ENCODE measurements at places on chromosomes 2 and 18.

- no peak for DNase-seq
Measured at GRCh38 chr2:190551928-190552327, 17.4 kb upstream of the NEMP2 start.

GRCh38 chr18:62288665-62289008 lies 36.5 kb upstream of the TNFRSF11A start:
- no peak for DNase-seq

DNA sequence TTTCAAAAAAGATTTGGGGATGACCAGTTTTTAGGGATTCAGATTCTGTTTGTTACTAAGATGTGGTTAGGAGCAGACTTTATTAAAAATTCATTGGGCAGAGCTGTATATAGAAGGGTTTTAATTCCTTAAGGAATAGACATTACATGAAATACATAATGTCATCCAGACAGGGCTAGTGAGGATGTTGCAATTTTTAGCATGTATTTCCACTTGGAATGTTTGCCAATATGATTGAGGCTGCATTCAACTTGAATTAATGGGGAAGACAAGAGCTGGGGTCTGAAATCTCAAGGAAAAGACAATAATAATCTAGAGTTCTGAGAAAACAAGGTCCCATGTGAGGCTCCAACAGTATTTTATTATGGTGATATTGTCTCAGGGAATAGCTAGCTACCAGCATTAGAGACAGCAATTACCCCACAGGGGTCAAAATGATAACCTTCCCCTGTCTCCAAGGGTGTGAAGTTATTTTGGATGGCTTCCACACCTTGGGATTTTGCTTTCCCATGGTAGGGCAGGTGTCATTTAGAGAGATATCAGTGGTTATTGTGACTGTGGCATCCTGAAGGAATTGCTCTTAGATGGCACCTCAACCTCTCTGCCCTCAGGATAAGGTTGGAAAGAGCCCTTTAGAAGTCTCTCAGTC lies 60.2 kb downstream of the VSNL1 start:
- no peak for DNase-seq

GRCh38 chr2:145690183-145690778 lies 1170.4 kb upstream of the ZEB2 start:
- no peak for DNase-seq

- DNase-seq: no peak
Measured at GRCh38 chr2:187057466-187057865, 208.5 kb upstream of the ZSWIM2 start.

DNA sequence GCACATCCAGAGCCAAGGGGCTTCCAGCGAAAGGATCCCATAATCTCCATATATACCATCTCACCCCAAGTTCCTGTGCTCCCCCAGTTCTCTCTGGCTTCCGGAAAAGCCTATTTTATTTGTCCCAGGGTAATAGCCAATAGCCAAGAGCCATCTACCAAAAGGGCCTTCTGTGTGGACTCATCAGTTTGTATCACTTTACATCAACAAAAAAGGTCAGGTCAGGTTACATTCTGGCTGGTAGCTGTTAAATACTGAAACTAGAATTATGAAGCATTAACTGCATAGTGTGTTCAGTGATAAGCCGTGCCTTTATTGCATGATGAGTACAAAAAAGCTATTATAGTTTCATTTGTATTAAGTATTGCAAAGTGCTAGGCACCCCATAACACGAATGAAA lies 223.7 kb downstream of the IRS1 start:
- DNase-seq: no peak

DNA sequence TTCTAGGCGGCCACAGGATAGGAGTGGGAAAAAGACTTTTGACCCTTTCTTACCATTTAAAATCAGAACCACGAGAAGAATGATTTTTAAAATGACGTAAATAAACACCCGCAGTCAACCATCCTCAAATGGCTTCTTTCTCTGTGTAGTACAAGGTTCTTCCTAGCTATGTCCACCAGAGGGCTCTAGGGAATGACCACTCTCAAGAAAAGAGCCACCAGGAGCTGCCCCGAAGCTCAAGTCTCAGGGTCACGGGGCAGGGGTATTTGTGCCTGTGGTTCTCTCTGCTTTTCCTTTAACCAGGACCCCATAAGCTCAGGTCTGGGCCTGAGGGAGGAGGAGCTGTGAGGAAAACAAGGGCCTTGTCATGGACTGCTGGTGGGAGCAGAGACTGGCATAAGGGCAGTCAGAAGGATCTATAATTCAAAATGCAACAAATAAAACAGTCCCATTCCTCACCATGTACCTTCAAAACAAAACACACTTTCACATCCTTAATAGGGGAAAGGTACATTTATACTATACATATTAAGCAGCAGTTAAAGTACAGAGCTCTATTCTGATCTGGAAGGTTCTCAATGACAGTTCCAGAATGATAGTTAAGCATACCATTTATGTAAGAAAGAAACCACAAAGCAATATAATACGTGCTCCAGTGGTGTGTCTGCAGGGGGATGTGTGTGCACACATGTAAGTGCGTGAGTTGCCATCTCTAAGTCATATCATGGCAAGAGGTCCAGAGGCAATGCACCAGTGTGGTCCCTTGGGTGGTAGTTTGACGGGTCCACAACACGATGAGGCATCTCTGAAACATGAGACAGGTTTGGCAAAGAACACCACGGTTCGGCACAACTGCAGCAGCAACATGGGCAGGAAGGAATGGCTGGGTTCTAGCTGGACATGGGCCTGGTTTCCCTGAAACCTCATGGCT lies 18.6 kb downstream of the LYPD1 start:
- no peak for DNase-seq

DNA sequence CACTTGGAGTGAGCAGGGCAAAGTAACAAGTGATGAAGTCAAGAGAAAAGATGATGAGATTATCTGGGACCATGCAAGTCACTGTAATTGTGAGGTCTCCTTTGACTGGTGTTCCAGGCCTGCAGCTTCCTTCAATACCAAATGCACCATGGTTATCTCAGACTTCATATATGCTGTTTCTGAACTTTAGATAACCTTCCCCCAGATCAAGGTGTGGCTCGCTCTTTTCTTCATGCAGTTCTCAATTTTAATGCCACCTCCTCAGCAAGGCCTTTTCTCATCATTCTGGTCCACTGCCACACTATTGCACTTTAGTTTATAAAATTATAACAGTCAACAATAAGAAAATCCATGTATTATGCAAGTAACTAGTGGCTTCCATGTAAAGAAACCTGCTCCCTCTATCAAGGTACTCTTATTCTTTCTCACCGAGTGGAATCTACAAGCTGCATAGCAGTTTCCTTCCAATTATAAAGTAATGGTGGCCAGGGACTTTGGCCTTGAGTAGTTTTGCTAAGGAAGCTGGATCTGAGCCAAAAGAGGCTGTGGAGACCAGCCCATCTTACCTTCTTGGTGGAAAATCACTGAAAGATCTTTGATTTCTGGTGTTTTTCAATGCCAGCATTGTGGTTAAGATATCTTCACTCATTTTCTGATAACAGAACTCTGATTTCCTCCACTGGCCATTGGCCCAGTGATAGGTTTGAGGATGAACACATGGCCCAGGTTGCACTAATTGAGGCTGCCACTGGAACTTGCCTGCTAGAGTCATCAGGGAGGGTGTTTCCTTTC lies 113.6 kb downstream of the KCNE4 start:
- DNase-seq: no peak

GRCh38 chr18:41617647-41618046 lies 337.4 kb upstream of the PIK3C3 start:
- no peak for DNase-seq

DNA sequence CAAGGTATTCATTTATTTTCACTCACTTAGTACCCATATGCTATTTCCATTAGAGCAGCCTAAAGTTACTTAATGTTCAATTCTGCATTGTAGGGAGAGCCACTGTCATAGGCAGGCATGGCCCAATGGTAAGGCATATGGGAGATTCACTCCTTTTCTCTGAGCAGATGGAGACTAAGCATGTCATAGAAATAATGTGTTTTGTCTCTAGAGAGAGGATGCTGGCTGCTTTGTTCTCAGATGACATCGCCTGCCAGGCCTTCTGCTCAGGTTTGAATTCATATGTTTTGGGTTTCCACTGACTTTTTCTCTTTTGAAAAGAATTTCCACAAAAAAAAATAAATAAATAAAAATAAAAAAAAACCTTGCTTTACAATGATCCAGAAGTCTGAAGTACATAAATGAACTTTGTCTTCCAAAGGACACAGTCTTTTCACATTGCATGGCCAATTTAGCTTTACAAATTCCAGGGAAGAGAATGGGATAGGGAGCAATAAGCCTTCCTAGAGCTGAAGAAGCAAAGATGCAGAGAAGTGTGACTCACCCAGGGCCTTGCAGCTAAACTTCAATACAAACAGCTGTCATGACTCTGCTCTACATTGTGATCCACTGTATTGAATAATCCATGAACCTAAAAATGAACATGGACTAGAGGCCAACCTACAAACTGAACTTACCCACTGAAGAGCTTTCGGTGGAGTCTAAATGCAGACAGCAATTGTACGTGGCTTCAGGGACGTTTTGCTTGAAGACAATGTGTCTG lies 422.5 kb downstream of the CMPK2 start:
- DNase-seq: no peak

DNA sequence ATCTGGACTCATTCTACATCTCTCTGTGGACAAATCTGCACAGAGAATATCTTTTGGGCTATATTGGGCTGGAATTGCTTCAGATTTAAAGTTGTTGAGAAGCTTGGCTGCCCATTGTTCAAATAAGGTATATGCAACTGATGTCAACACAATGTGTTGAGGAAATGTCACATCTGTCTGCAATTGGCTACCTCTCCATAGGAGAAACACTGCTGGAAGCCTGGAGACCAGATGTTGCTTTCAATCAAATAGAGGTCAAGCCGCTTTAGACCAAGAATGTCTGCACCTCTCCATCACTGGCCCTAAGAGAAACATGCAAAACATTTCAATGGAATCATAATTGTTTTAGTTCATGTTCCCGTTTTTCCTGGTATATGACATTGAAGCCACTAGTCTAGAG lies 720.2 kb downstream of the SLC4A3 start:
- DNase-seq: no peak
